Activated CD8-positive, alpha-beta T cell treated with anti-CD3 and anti-CD28 coated beads for 36 hours (primary cell): ENCODE measurements at places on chromosomes 6 and 20. TPM values are rescaled to one million over a fixed set of nuclear protein-coding genes. Genes with fewer than 3 reads are reported as not detected.

GRCh38 chr20:20076297-20077065, 24.1 kb downstream of the CFAP61 start:
- no peaks in the 10 kb centered on the region for H3K4me1 ChIP-seq
- no peaks in the 10 kb centered on the region for H3K36me3 ChIP-seq
- peak; percentile 7 for DNase-seq
- H3K27ac ChIP-seq, result no peak overlapping the region

GRCh38 chr6:104574135-104574750, 285.5 kb downstream of the HACE1 start:
- H3K4me1 ChIP-seq, result no peaks in the 10 kb centered on the region
- no peak overlapping the region for H3K4me3 ChIP-seq
- no peak for DNase-seq
- H3K36me3 ChIP-seq, result no peaks in the 10 kb centered on the region
- H3K27ac ChIP-seq, result no peak overlapping the region
- no peaks in the 10 kb centered on the region for H3K27me3 ChIP-seq

DNA sequence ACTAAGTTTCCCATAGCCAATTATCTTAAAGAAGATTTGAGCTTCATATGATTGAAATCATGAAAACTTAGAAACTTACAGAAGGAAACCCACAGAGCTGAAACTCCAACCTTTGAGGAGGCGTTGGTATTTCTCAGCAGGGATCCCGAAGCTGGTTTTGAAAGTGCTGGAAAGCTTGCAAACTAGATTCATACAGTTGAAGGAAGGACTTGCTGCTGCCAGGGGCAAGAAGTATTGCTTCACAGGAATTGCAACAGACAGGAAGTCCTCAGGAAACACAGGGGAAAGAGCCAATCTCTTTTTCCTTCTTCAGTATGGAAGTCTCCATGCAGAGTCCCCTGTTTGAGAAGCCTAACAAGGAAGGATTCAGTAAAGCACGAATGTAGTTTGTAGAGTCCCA, 419.7 kb downstream of the CD109 start:
- H3K4me1 ChIP-seq, result no peaks in the 10 kb centered on the region
- no peak overlapping the region for H3K27ac ChIP-seq
- H3K4me3 ChIP-seq, result no peak overlapping the region
- peaks cover 5% of the 10 kb centered on the region for H3K27me3 ChIP-seq
- H3K36me3 ChIP-seq, result no peaks in the 10 kb centered on the region

DNA sequence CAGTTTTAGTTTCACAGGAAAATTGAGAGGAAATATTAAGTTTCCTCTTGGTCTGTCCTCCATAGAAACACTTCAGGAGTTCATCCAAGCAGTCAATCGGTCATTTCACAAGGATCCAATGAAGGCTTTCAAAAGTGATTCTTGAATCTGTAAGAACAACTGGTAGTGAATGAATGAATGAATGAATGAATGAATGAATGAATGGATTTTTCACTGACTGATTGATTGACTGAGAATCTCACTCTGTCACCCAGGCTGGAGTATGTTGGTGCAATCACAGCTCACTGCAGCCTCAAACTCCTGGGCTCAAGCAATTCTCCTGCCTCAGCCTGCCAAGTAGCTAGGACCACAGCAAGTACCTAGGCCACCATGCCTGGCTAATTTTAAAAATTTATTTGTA, 39.4 kb upstream of the TAF8 start:
- H3K4me3 ChIP-seq, result peak overlapping the region; percentile 74
- peaks cover 76% of the 10 kb centered on the region for H3K4me1 ChIP-seq
- peaks cover 26% of the 10 kb centered on the region for H3K36me3 ChIP-seq
- no peaks in the 10 kb centered on the region for H3K27me3 ChIP-seq

DNA sequence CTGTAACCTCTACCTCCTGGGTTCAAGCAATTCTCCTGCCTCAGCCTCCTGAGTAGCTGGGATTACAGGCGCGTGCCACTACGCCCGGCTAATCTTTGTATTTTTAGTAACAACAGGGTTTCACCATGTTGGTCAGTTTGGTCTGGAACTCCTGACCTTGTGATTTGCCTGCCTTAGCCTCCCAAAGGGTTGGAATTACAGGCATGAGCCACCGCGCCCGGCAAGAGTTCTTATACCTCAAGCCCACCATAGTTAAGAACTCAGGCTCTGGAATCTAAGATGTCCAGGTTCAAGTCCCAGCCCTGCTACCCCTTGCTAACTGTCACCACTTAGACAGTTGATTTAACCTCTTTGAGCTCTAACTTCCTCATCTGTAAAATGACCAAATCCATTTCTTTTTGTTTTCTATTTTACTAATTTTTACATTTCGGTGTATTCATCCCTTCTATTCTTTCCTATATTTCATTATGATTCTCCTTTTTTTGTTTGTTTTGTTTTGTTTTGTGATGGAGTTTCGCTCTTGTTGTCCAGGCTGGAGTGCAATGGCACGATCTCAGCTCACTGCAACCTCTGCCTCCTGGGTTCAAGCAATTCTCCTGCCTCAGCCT, 104.8 kb upstream of the ZNF217 start:
- no peak overlapping the region for H3K4me3 ChIP-seq
- H3K4me1 ChIP-seq, result peaks cover 19% of the 10 kb centered on the region
- no peak overlapping the region for H3K27ac ChIP-seq
- H3K36me3 ChIP-seq, result peaks cover 1% of the 10 kb centered on the region

DNA sequence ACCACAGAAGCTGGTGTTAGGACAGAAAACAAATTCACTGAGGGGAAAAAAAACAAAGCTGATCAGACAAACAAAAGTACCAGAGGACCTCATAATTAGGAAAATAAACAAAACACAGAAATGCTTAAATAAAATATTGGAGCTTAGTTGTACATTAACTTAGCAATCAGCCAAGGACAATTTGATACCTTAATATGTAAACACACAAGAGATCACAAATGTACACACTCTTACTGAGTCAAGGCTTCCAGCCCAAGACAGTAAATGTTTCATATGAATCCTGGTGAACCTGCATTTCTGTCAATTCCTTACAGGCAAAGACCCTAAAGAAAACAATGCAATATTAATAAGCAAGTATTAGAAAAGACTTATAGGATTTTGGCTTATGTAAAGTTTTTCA, 62.0 kb upstream of the SPTLC3 start:
- no peak for DNase-seq
- no peaks in the 10 kb centered on the region for H3K36me3 ChIP-seq
- no peaks in the 10 kb centered on the region for H3K27me3 ChIP-seq
- H3K4me1 ChIP-seq, result no peaks in the 10 kb centered on the region

DNA sequence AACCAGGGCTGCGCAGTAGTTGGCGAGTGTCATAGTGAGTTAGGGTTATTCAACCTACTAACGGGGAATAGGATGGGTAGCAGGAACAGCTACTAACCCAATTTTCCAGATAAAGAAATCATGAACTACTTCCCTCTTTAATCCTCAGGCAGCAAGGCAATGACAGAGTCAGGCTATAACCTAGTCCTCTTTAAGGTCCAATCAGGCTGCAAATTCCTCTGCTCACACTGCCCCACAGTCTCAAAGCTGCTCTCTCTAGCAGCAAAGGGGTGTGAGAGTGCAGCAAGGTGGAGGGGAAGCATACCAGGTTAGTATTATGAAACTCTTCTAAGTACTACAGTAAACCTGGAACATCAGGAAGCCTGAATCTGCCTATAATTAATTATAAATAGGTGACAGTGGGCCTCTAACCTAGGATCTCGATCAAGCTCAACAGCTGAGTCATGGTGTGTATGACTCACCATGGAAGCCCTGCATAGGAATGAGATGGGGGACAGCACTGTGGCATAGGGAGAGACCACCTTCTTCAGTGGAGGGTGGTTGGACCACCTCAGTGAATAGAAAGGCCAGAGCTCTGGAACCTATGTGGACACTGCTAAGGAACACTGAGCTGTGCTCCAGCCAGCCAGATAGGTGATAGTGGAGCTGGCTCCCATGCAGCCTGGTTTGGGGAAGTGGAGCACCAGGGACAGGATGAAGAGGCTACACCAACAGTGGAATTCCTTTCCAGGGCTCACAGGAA, 7.9 kb downstream of the PEX6 start:
- H3K27me3 ChIP-seq, result no peaks in the 10 kb centered on the region
- H3K4me1 ChIP-seq, result peaks cover 29% of the 10 kb centered on the region
- no peak overlapping the region for H3K4me3 ChIP-seq
- peak; percentile 59 for DNase-seq

GRCh38 chr6:42428326-42429041, 23.2 kb downstream of the TRERF1 start:
- H3K36me3 ChIP-seq, result peaks cover 21% of the 10 kb centered on the region
- peak; percentile 77 for DNase-seq
- H3K4me3 ChIP-seq, result no peak overlapping the region
- H3K27ac ChIP-seq, result peak overlapping the region; percentile 26

LHFPL5 gene
- not detected for total RNA-seq

CCN6 gene
- not detected for total RNA-seq

MYL9 gene
- total RNA-seq, result not detected

OR12D3 gene
- total RNA-seq, result not detected

CLVS2 gene
- total RNA-seq, result not detected

ADGRF4 gene
- total RNA-seq, result not detected

CNR1 gene
- not detected for total RNA-seq
